ENCODE measurements at places on chromosomes 7 and 10.

- no peak for DNase-seq
These were observed 8.9 kb upstream of the CTBP2 start for GRCh38 chr10:125169279-125169678.

- no peak for DNase-seq
These were observed 5.7 kb upstream of the TIAL1 start for GRCh38 chr10:119602241-119603095.

DNA sequence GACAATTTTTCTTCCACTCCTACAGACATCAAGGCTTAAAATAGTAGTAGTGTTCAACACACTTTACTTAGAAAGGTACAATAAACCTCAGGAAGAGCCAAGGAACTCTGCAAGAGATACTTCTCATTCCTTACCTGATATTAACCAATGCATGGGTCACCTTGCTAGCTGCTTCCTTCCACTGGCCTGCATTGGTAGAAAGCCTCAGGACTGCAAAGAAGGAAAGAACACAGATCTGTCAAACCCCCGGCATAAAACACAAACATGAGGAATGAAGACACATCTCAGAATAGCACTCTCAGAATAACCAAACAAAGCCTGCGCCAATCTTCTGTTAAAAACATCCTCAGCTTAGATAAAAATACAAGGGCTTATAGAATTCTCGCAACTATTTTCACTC, 96.1 kb upstream of the KCNIP2 start:
- DNase-seq = no peak

GRCh38 chr7:153193144-153193595, 433.6 kb downstream of the ACTR3B start:
- DNase-seq = no peak

DNA sequence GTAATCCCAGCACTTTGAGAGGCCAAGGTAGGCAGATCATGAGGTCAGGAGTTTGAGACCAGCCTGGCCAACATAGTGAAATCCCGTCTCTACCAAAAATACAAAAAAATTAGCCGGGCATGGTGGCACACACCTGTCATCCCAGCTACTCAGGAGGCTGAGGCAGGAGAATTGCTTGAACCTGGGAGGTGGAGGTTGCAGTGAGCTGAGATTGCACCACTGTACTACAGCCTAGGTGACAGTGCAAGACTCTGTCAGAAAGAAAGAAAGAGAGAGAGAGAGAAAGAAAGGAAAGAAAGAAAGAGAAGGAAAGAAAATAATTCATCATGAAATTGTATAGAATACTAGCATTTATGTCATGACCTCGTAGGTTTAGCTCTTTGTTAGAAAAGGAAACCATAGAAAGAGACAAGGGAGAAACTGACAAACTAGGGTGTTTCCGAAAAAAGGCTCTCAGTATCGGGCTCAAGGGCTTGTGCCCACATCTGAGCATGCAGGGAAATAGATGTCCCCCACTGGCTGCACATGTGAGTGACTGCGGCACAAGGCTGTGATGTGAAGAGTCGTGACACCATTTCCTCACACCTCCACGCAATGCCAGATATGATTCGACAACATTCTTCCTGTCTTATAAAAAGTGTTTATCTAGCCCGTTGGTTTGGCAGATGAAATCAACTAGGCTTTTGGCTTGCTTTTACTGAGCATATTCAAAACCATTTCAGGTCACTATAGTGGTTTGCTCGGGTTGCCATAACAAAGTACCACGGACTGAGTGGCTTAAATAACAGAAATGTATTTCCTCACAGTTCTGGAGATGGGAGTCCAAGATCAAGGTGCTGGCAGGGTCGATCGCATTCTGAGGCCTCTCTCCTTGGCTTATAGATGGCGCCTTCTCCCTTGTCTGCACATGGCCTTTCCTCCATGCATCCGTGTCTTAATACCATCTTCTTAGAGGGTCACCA, 2.0 kb downstream of the SRGN start:
- DNase-seq = peak; percentile 49

DNA sequence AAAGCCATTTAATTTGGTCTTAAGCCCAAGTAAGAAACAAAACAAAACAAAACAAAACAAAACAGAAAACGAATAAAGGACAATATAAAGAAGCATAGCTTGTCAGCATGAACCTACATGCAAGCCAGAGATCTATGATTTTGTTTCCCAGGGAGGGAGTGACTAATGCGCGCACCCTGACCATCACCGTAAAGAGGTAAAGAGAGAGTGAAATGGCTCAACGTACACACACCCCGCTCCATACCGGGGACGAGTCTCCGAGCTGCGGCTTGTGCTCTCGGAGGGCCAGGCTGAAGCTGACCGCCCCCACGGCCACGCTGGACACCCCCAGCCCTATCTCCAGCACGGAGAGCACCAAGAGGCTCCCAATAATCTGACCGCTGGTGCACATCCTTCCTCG, 1.1 kb downstream of the TMEM196 start:
- DNase-seq = no peak

DNA sequence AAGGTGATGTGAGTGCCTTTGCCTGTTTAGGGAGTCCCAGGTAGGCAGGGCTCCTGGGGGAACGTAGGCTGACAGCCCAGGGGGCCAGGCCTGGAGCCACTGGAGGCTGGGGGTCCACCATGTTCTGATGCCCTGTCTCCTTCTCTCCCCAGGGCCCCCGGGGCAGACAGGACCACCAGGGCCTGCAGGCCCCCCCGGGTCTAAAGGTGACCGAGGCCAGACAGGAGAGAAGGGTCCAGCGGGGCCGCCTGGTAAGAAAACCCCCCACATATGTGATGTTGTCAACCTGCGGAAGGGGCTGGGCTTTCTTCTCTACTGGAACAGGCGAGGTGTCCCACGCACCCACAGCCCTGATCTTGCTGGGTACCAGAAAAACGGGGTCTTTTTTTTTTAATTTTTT, 85.2 kb downstream of the MYL10 start:
- DNase-seq = no peak

- DNase-seq = no peak
These were observed 625 bp downstream of the GIMAP2 start for GRCh38 chr7:150686030-150686631.

GRCh38 chr7:44131173-44132029, 8.1 kb upstream of the POLD2 start:
- no peak for DNase-seq

DNA sequence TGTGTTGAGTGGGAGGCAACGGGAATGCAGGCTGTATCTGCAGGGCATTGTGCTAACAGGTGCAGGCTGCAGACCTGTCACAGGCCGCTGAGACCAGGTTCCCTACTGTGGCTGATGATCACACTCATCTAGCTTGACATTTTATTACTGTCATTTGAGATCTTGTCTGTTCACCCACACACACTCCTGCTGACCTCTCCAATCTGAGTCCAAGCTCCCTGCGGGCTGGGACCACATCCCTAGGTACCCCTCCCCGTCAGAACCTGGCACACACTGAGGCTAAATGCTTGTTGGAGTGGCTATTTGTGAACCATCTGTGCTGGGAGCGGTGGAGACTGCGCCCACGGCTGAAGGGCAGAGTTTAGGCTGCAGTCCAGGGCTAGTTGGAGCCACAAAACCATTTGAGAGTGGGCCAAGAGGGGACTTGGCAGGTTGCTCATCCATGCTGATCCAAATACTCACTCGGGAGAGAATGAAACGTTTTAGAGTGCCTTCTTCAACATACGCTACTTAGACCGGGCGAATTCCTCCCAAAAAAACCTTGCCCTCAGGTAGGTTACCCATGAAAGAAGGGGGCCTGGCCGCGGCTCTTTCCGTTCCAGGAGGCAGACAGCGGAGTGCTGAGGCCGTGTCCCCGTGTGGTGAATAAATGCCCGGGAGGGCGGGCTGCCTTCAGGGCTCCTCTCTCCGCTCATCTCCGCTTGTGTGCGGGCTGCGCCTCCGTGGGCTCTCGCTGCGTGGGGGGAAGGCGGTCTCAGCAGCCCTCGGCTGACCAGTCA, 164.4 kb downstream of the RGS10 start:
- no peak for DNase-seq

DNA sequence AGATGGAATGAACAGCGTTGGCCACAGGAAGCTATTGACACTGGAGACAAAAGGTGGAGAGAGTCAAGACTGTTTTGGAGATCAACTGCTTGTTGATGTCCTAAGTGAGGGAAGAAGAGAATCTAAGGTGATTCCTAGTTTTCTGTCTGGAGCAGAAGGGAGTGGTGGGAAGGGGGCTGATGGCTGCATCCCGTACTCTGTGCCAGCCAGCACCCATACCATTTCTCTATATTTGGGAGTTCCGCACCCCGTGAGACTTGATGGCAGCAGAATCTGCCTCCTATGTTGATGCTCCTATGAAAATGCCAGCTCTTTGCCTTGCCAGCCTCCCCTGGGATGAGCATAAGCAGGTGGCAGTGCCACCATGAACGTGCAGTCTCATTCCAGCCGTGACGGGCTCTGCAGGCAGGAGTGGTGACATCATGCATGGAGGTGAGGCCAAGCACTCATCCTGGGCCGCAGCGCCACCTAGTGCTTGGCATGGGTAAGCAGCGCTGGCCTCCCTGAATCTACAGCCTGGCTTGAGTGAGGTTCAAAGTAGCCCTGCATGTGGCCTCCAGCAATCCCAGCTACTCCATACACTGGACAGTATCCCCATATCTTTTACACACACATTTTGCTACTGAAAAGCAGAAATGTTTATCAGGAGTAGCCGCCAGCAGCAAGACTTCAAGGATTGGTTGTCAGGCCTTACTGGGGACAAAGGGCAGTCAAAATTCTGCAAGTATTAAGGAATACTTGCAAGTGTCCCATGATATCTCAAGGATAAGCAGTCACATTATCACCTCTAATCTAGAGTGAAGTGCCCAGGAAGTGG, 43.0 kb downstream of the PODXL start:
- peak; percentile 55 for DNase-seq

- no peak for DNase-seq
These were observed 129.6 kb upstream of the SEMA3A start for GRCh38 chr7:84324136-84324630.

- no peak for DNase-seq
These were observed 17.0 kb downstream of the PDE1C start for GRCh38 chr7:32053204-32053603.

Data from stimulated activated CD8-positive, alpha-beta memory T cell treated with anti-CD3 and anti-CD28 coated beads, Interleukin-4, amount 100 ng/mL, for 1 hour (primary cell).